Calu3 (cell line): ENCODE measurements at places on chromosomes 1 and 21. TPM values are rescaled to one million over a fixed set of nuclear protein-coding genes. Genes with fewer than 3 reads are reported as not detected.

- H3K27me3 ChIP-seq, result no peaks in the 10 kb centered on the region
- no peak for DNase-seq
- H3K27ac ChIP-seq, result no peak overlapping the region
- no peaks in the 10 kb centered on the region for H3K36me3 ChIP-seq
Measured at GRCh38 chr21:40067751-40068150, 200.5 kb downstream of the PCP4 start.

- H3K4me3 ChIP-seq, result no peak overlapping the region
- H3K27ac ChIP-seq, result no peak overlapping the region
- H3K36me3 ChIP-seq, result no peaks in the 10 kb centered on the region
- H3K4me1 ChIP-seq, result no peaks in the 10 kb centered on the region
Measured at GRCh38 chr21:36684957-36685714, 13.8 kb upstream of the SIM2 start.

- H3K36me3 ChIP-seq, result no peaks in the 10 kb centered on the region
- H3K4me1 ChIP-seq, result no peaks in the 10 kb centered on the region
- no peaks in the 10 kb centered on the region for H3K27me3 ChIP-seq
- no peak for DNase-seq
- no peak overlapping the region for H3K27ac ChIP-seq
Measured at GRCh38 chr1:110062612-110063011, 7.9 kb downstream of the ALX3 start.

DNA sequence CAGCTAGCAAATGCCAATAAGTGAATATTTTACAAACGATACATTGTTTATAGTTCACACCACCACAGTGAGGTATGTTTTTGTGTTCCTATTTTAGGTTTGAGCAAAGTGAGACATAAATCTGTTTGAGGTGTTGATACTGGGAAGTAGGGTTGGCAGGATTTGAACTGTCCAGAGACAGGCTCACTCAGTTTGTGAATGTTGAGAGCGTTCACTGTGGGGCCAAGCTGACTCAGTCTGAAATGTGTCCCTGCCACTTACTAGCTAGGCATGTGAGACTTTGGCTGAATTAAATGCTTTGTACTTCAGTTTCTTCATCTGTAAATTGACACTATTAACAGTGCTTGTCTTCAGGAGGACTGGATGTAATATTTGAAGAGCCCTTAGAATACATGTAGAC is 35.1 kb downstream of the DIRAS3 start:
- H3K4me1 ChIP-seq, result no peaks in the 10 kb centered on the region
- DNase-seq, result no peak
- no peaks in the 10 kb centered on the region for H3K27me3 ChIP-seq

DNA sequence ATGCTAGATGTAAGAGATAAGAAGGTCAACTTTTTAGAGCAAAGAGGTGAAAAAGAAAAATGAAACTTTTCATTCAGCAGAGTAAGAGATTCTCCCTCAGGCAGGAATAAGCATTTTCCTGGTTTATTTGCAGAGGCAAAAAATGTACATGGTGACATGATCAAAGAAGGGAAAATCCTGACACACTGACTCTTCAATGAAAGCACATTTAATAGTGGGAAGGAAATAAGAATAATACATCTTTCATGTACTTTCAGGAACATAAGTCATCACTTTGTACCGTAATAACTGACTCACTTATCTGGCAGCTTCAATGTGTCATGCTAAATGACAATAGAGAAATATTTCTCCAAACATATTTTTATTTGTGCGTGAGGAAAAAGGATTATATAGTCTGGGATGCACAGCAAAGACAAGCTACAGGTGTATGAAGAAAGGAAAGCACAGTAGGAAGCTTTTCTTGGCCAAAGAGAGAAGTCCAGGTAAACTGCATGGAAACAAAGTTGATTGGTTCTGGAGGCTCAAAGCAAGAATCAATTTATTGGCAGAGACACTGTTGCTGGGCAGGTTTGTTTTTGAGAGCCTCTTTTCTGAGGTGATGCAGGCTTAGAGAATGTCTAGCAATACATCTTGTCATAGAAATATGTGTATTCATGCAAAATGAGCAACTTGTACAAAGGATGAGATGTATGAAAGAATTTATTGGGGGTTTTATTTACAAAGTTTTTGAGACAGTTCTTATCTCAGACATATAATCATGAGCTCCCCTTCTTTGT is 1409.0 kb downstream of the PLA2G4A start:
- no peak overlapping the region for H3K27ac ChIP-seq
- peak; percentile 7 for DNase-seq
- peaks cover 36% of the 10 kb centered on the region for H3K4me1 ChIP-seq
- no peaks in the 10 kb centered on the region for H3K36me3 ChIP-seq
- no peak overlapping the region for H3K4me3 ChIP-seq

DNA sequence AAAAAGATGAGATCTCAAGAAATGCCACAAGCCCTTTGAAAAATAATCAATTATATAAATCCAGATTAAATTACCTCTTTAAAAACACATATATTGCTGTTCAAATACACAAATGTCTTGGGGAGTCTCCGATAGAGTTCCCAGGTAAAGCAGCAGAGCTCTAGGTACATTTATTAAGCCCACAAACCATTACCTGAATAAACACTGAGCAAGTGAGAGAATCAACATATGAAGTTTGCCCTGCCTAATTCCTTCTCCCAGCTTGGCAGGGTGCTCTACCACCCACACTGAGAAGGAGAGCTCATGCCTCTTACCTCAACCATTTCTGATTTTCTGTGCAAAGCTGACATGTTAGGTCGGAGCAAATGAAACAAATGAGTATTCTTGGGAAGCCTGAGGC is 402.4 kb downstream of the KCNH1 start:
- H3K4me1 ChIP-seq, result no peaks in the 10 kb centered on the region
- H3K36me3 ChIP-seq, result no peaks in the 10 kb centered on the region
- DNase-seq, result no peak
- H3K27ac ChIP-seq, result no peak overlapping the region

DNA sequence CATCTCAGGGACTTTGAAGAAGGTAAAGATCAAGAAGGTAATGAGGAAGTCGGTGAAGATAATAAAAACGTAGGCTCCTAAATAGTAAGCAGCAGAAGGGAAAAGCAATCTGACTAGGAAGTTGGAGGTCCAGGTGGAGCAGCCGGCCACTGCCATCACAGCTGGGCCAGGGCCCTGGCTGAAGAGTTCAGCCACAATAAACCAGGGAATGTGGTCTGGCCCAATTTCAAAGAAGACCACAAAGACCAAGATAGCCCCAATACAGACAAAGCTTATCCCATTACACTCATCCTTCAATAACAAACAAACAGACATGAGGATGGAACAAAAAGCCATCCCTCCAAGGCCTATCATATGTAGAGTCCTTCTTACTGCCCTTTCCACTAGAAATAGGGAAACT is 18.4 kb upstream of the JAK1 start:
- DNase-seq, result no peak
- peaks cover 63% of the 10 kb centered on the region for H3K4me1 ChIP-seq
- peak overlapping the region; percentile 71 for H3K27ac ChIP-seq
- H3K36me3 ChIP-seq, result peaks cover 23% of the 10 kb centered on the region
- no peaks in the 10 kb centered on the region for H3K27me3 ChIP-seq

GRCh38 chr1:206713910-206714312 is 29.2 kb downstream of the MAPKAPK2 start:
- no peak overlapping the region for H3K4me3 ChIP-seq
- DNase-seq, result no peak
- peaks cover 75% of the 10 kb centered on the region for H3K4me1 ChIP-seq
- peaks cover 5% of the 10 kb centered on the region for H3K36me3 ChIP-seq

GRCh38 chr1:145901312-145902021 is 8.4 kb downstream of the ITGA10 start:
- H3K27me3 ChIP-seq, result no peaks in the 10 kb centered on the region
- H3K4me1 ChIP-seq, result no peaks in the 10 kb centered on the region
- no peak overlapping the region for H3K27ac ChIP-seq
- no peaks in the 10 kb centered on the region for H3K36me3 ChIP-seq
- no peak overlapping the region for H3K4me3 ChIP-seq
- no peak for DNase-seq

- H3K27me3 ChIP-seq, result no peaks in the 10 kb centered on the region
- no peak overlapping the region for H3K27ac ChIP-seq
- H3K4me1 ChIP-seq, result no peaks in the 10 kb centered on the region
- H3K4me3 ChIP-seq, result no peak overlapping the region
- H3K36me3 ChIP-seq, result no peaks in the 10 kb centered on the region
Measured at GRCh38 chr1:119217309-119217828, 76.9 kb upstream of the WARS2 start.

DNA sequence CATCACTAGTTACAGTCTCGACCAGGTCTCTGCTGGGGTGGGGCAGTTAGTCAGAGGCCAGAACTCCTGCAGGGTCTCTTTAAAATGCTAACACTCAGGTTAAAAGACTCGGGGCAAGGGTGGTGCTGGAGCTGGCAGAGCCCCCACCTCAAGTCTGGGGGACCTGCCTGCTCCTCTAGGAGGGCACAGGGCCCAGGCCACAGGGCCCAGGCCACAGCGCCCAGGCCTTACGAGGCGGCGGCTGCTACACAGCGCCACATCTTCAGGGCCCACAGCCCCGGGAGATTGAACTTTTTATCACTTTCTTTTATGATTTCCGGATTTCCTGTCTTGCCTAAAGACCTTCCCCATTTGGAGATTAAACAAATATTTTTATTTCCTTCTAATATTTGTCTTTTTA is 10.4 kb downstream of the MPZ start:
- H3K27ac ChIP-seq, result no peak overlapping the region
- H3K4me3 ChIP-seq, result no peak overlapping the region
- DNase-seq, result no peak
- H3K4me1 ChIP-seq, result no peaks in the 10 kb centered on the region
- H3K36me3 ChIP-seq, result no peaks in the 10 kb centered on the region

- H3K4me1 ChIP-seq, result no peaks in the 10 kb centered on the region
- no peak overlapping the region for H3K27ac ChIP-seq
- DNase-seq, result no peak
Measured at GRCh38 chr1:34405266-34405959, 228.7 kb downstream of the C1orf94 start.

- peak; percentile 95 for DNase-seq
- peaks cover 69% of the 10 kb centered on the region for H3K27me3 ChIP-seq
- H3K36me3 ChIP-seq, result no peaks in the 10 kb centered on the region
- no peak overlapping the region for H3K27ac ChIP-seq
- H3K4me3 ChIP-seq, result no peak overlapping the region
Measured at GRCh38 chr1:205335692-205336091, 14.1 kb upstream of the NUAK2 start.

DNA sequence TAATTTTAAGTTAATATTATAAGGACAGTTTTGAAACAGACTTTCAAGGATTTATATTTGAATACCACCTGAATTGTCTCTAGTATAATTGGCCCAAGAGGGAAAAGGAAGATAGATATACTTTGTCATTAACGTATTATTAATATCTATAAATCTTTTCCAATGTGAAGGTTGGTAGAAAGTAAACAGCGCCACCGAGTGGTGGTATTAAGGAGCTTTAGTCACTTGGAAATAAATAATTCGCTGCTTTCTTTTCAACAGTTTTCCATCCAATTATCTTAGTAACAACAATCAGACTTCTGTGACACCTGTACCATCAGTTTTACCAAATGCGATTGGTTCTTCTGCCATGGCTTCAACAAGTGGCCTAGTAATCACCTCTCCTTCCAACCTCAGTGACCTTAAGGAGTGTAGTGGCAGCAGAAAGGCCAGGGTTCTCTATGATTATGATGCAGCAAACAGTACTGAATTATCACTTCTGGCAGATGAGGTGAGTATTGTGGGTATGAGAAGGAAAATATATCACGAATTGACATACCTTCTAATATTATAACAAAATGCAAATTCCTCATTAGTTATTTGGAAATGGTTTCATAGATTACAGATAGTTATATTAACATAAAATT is 37.7 kb downstream of the SH3GLB1 start:
- H3K4me3 ChIP-seq, result no peak overlapping the region
- H3K36me3 ChIP-seq, result peaks cover 4% of the 10 kb centered on the region
- H3K27ac ChIP-seq, result no peak overlapping the region
- no peaks in the 10 kb centered on the region for H3K27me3 ChIP-seq
- H3K4me1 ChIP-seq, result no peaks in the 10 kb centered on the region

GRCh38 chr1:111281411-111281810 is 9.2 kb upstream of the CHIA start:
- H3K4me3 ChIP-seq, result no peak overlapping the region
- H3K4me1 ChIP-seq, result no peaks in the 10 kb centered on the region
- H3K27ac ChIP-seq, result no peak overlapping the region
- DNase-seq, result no peak
- H3K27me3 ChIP-seq, result peaks cover 13% of the 10 kb centered on the region

GRCh38 chr1:109994654-109995053 is 10.1 kb downstream of the AHCYL1 start:
- no peak overlapping the region for H3K27ac ChIP-seq
- no peaks in the 10 kb centered on the region for H3K27me3 ChIP-seq
- no peaks in the 10 kb centered on the region for H3K36me3 ChIP-seq
- DNase-seq, result no peak
- H3K4me1 ChIP-seq, result peaks cover 23% of the 10 kb centered on the region

DNA sequence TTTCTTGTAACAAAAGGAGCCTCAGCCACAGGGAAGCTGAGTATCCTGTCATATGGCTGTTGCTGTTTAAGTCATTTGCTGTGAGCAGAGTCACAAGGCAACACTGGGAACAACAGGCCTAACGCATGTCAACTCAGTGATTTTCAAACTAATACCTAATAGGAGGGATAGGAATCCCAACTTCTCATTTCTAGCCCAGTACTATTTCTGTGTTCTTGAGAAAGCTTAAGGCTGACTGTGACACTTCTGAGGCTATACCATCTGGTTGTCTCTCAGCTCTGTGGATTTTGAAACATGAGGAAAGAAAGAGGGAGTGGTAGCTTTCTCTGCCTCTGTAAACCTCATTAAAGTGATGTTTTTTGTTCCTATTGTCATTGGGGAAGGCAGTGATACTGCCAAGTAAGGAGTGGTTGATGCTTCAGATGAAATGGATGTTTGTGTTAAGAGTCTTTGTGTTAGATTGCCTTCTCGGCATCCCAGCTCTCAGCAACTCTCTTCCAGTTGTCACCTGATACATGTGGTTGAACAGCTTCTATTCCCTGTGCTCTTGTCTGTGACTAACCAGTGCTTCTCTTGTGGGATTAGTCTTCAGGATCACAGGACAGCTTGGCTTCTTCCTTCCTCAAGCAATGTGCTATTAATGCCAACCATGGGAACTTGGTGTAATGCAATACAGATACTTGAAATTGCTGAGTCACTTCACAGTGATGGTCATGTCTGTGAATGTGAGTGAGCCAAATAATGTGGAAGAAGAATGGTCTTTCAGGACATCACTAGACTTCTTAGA is 166.8 kb upstream of the IVNS1ABP start:
- no peak overlapping the region for H3K4me3 ChIP-seq
- DNase-seq, result no peak
- peaks cover 18% of the 10 kb centered on the region for H3K4me1 ChIP-seq
- no peaks in the 10 kb centered on the region for H3K36me3 ChIP-seq
- H3K27me3 ChIP-seq, result no peaks in the 10 kb centered on the region

GRCh38 chr1:42801832-42802473 is 15.0 kb upstream of the ERMAP start:
- no peaks in the 10 kb centered on the region for H3K4me1 ChIP-seq
- no peaks in the 10 kb centered on the region for H3K27me3 ChIP-seq
- no peak overlapping the region for H3K27ac ChIP-seq
- no peak for DNase-seq

Gene CD84
- not detected in 2 replicates for total RNA-seq

Gene ABCA4
- total RNA-seq, result 0.31 and 0.37 TPM in 2 replicates

Gene IFT25
- total RNA-seq, result 25.8 and 30.0 TPM in 2 replicates

Gene GPR161
- 3.8 and 8.4 TPM in 2 replicates for total RNA-seq

Gene OR2AK2
- total RNA-seq, result not detected in 2 replicates

Gene CELA3B
- not detected in 2 replicates for total RNA-seq

Gene TLCD4
- 34.7 and 52.1 TPM in 2 replicates for total RNA-seq
